Mammary epithelial cell (primary cell): ENCODE measurements at places on chromosomes 7 and 10. TPM values are rescaled to one million over a fixed set of nuclear protein-coding genes. Genes with fewer than 3 reads are reported as not detected.

The OR2A42 gene
- not detected in 2 replicates for total RNA-seq

The PSD gene
- total RNA-seq: 0.50 TPM

The HKDC1 gene
- total RNA-seq: 0.07 and 1.1 TPM in 2 replicates

DNA sequence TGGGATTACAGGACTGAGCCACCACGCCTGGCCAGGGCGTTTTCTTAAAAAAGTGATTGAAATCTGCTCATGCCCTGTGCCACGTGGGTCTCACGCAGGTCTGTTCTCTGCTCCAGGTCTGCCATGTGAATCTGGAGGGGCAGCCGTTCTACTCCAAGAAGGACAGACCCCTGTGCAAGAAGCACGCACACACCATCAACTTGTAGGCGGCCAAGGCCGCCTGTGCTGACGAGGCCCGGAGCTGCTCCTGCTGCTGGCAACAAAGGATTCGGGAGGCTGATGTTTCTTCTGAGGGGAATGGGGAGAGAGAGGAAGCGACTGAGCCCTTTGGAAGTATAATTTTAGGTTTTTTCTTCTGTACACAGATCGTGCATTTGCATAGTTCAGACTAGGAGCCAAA lies 23.6 kb upstream of the BMPR1A start:
- DNase-seq: no peak

- DNase-seq: peak; percentile 61
These were observed 23.6 kb upstream of the ZRANB1 start for GRCh38 chr10:124918191-124918830.

DNA sequence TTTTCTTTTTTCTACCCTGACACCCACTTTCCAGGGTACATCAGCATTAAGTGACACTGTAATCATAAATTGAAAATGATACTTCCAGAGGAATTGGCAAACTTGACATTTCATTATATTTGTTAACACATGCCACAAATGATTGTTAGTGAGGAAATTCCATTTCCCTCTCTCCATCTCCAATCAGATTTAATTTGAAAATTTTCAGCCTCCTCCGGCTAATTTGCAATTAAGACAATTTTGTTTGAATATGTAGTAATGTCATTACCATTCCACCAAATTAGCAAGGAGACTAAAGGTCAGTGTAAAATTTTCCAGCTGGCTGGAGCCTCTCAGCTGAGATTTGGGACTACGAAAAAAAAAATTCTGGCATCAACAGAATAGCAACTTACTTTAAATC lies 242.7 kb downstream of the FOXP2 start:
- no peak for DNase-seq

- no peak for DNase-seq
These were observed 93.0 kb downstream of the DNMBP start for GRCh38 chr10:99916776-99917175.

DNA sequence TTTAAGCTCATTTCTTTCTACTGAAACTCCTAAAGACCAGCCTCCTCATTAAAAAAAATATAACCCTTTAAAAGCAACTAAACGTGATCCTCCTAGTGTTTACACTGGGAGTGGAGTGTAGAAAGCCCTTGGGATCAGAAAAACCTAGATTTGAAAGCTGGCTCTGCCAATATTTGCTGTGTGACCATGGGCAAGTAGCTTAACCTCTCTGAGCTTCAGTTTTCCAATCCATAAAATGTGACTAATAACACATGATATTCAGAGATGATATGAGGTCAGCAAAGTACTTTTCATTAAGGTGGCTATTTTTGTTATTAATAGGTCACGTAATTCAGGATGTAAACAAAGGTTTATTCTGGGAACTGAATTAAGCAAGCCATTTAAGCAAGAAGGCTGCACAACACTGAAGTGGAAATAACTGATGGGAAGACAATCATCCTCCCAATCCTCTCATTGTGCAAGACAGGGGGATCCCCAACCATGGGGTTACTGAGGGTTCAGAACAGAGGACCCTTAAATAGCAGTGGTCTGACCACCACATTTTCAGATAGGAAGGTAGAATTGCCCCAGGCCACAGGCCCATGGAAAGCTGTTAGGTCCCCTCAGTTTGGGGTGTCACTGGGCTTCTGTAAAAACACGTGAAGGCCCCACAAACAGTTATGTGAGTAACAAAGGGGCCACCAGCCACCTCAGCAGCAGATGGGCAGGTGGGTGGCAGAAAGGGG lies 49.1 kb upstream of the EEPD1 start:
- no peak for DNase-seq

DNA sequence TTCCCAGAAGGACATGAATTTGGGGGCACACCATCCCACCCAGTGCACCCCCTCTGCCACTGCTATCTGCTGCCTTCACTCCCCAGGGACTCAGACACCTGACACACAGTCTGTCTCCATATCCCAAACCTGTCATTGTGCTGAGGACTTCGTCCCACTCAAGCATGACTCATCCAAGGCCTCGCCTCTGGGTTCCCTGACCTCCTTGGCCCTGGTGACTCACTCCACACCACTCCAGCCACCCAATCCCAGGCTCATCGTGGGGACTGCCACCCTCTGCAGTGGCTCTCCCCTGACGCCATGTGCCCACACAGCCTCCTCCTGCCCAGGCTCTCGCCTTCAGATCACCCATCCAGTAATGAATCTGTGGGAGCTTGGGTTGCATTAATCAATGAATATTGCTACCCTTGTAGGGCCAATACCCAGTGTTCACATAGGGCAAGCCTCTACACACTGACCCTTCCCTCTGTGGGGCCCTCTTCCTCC lies 6.6 kb upstream of the INSIG1 start:
- DNase-seq: peak; percentile 71

- DNase-seq: no peak
These were observed 285.2 kb downstream of the CACNA2D1 start for GRCh38 chr7:82158327-82158726.

DNA sequence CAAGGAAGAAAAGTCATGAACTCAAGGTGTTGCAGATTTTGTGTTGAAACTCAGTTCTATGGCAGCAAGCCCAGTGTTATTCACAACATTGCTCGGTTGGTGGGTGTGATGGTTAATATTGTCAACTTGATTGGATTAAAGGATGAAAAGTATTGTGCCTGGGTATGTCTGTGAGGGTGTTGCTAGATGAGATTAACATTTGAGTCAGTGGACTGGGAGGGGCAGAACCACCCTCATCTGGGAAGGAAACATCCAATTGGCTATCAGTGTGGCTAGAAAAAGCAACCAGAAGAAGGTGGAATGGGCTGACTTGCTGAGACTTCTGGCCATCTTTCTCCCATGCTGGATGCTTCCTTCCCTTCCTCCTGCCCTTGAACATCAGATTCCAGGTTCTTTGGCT lies 353.2 kb downstream of the ADRA2A start:
- no peak for DNase-seq

- DNase-seq: peak; percentile 75
These were observed 79.3 kb upstream of the IL6 start for GRCh38 chr7:22647451-22648257.

GRCh38 chr10:9792181-9792580 lies 1225.5 kb upstream of the CELF2 start:
- no peak for DNase-seq
